ENCODE measurements at places on chromosomes 6 and 20.
A peak's percentile ranks its signal among the peaks of the same experiment; 100 is the strongest.

GRCh38 chr20:54103067-54103761 is 32.8 kb upstream of the BCAS1 start:
- peak; percentile 76 for DNase-seq

- DNase-seq = no peak
Measured at GRCh38 chr6:47258724-47259347, 50.9 kb downstream of the TNFRSF21 start.

DNA sequence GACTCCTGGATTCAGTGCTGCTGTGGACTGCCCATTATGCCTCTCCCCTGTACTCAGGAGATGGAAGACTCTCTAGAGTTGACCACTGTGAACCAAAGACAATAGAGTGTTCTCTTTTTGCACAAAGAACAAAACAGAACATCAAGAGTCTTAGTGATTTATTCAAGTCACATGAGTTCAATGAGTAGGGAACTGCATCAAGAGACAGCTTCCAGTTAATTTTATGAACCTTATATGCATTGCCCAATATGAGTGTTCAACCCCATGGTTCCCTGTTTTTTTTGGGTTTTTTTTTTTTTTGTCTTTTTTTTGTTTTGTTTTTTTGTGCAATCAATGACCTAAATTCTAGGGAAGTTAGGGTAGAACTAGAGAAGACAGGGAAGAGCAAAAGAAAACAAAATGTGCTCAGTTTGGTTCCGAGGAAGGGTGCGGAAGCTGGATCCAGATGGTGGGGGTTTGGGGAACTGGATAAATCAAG is 224.3 kb downstream of the MAFB start:
- no peak for DNase-seq

DNA sequence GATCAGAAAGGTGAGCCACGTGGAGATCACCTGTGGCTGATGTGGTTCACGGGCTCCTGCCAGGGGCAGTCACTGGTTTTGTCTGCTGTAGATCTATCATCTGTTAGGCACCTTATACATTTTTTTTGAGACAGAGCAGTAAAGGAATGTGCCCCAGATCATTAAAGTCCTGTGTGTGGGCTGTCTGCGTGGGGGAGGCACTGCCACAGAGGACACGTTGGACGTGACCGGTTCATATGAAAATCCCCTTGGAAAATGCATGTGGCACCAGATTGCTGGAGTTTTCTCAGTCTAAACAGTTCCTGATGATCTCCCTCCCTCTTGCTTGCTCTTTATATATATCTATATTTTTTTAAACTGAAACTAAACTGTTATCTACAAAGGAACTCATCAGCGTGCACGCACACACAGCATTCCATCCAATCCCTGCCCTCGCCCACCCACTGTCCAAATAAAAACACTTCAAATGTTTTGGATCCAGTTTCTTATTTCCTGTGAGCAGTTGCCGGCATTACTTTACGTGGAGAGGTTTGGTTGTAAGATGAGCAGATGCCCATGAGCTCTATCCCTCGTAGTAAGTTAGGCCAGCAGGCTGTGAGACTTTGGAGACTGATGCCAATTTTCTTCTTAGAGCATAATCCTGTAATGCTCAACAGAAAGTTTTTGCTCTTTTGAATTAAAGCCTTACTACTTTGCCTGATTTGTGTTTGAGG is 161.6 kb upstream of the EXOC2 start:
- no peak for DNase-seq

Data from activated CD4-positive, alpha-beta T cell treated with anti-CD3 and anti-CD28 coated beads, Interleukin-2, Interleukin-4, amounts not matched to agents 100 ng/mL and 50 ng/mL, durations not matched to agents 16 hours and 8 hours (primary cell).